ENCODE measurements at places on chromosomes 16 and 17.

- DNase-seq: no peak
Observed at GRCh38 chr16:53545433-53545832, 42.4 kb upstream of the AKTIP start.

- DNase-seq: no peak
Observed at GRCh38 chr16:84521497-84521770, 17.0 kb upstream of the MEAK7 start.

DNA sequence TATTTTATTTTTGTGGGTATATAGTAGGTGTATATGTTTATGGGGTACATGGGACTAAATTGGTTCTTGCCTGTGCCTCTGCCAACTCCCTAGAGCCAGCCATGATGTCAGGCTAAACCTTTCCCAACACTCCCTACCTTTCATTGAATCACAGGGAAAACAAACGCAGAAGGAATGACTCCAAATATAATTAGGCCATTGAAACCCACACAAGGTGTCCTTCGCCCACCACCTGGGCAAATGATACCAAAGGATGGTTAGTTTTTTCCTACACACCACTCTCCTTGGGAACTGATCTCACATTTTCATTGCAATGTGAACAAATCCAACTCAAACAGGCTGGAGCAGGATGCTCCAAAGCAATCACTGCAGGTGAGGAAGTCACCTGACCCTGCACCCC lies 27.5 kb downstream of the WSB1 start:
- DNase-seq: no peak

GRCh38 chr17:21454441-21454840 lies 78.3 kb downstream of the KCNJ12 start:
- no peak for DNase-seq

- no peak for DNase-seq
Observed at GRCh38 chr17:13787636-13788035, 185.9 kb upstream of the HS3ST3A1 start.

DNA sequence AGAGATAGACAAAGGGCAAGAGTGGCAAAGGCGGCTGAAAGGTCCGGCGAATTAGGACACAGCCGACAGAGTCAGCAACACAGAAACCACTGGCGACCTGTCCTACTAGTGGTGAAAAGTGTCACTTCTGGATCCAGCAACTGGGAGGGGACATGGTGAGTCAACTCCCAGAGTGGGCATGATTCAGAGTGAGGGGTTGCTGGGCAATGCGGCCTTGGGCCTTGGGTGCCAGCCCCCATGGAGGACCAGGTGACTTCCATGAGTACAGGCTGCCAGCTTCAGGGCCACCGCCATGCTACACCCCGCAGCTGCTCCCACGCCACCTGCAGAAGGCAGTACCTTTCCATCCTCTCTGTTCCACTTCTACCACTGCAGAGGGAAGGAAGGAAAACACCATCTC lies 110.6 kb downstream of the ZFHX3 start:
- no peak for DNase-seq

- no peak for DNase-seq
Observed at GRCh38 chr17:64540118-64540776, 33.5 kb downstream of the CEP95 start.

Data from AG10803 (cell line).